ENCODE measurements at places on chromosomes 12 and 14. TPM values are rescaled to one million over a fixed set of nuclear protein-coding genes. Genes with fewer than 3 reads are reported as not detected.

DAO gene
- total RNA-seq: 0.41 TPM

C1QL4 gene
- not detected for total RNA-seq

CPNE6 gene
- not detected for total RNA-seq

GRIP1 gene
- 36.2 TPM for total RNA-seq

RD3L gene
- not detected for total RNA-seq

GUCY2C gene
- total RNA-seq: 0.36 TPM

FOXN3 gene
- total RNA-seq: 108 TPM

CCDC175 gene
- total RNA-seq: not detected

RFLNA gene
- 13.3 TPM for total RNA-seq

CMTM5 gene
- total RNA-seq: 0.26 TPM

MFAP5 gene
- 0.31 TPM for total RNA-seq

HOTAIR gene
- 1.4 TPM for total RNA-seq

ZFP36L1 gene
- total RNA-seq: 385 TPM

C12orf56 gene
- total RNA-seq: 0.62 TPM

VWF gene
- total RNA-seq: 56.0 TPM

AMDHD1 gene
- not detected for total RNA-seq

NOXRED1 gene
- 0.49 TPM for total RNA-seq

C12orf60 gene
- total RNA-seq: 1.8 TPM

SLCO1C1 gene
- 0.26 TPM for total RNA-seq

GPRC5D gene
- total RNA-seq: not detected

Measured in endothelial cell (in vitro differentiated cells).